ENCODE measurements at places on chromosomes 7 and 10. TPM values are rescaled to one million over a fixed set of nuclear protein-coding genes. Genes with fewer than 3 reads are reported as not detected.

Gene HABP2
- not detected for polyA plus RNA-seq

Gene EBLN1
- polyA plus RNA-seq = not detected

Gene VPS50
- polyA plus RNA-seq = 17.8 TPM

Gene EDRF1
- 10.7 TPM for polyA plus RNA-seq

Gene ODAD2
- polyA plus RNA-seq = not detected

Gene FXYD4
- not detected for polyA plus RNA-seq

Gene CDC14C
- polyA plus RNA-seq = not detected

Gene NODAL
- polyA plus RNA-seq = not detected

Gene FAM180A
- not detected for polyA plus RNA-seq

Gene SLC18A2
- polyA plus RNA-seq = not detected

Gene CNTNAP2
- 105 TPM for polyA plus RNA-seq

Gene STAG3
- polyA plus RNA-seq = 105 TPM

Gene C10orf105
- not detected for polyA plus RNA-seq

Gene GARIN1A
- polyA plus RNA-seq = not detected

Gene TEX36
- polyA plus RNA-seq = not detected

Measured in naive B cell (primary cell).